ENCODE measurements at places on chromosomes 7 and 10. TPM values are rescaled to one million over a fixed set of nuclear protein-coding genes. Genes with fewer than 3 reads are reported as not detected.

The HABP2 gene
- 1.6 TPM for polyA plus RNA-seq

The MBLAC1 gene
- 1.7 TPM for polyA plus RNA-seq

The CNTNAP2 gene
- polyA plus RNA-seq = 27.3 TPM

The FANK1 gene
- 10.7 TPM for polyA plus RNA-seq

The RNF133 gene
- 0.17 TPM for polyA plus RNA-seq

The TLX1 gene
- polyA plus RNA-seq = 0.19 TPM

GRCh38 chr7:36208997-36209813 is 56.2 kb downstream of the EEPD1 start:
- no peak for DNase-seq

GRCh38 chr7:127415060-127415742 is 22.7 kb upstream of the ZNF800 start:
- DNase-seq = no peak

- no peak for DNase-seq
These were observed 52.8 kb upstream of the AOAH start for GRCh38 chr7:36777062-36777461.

DNA sequence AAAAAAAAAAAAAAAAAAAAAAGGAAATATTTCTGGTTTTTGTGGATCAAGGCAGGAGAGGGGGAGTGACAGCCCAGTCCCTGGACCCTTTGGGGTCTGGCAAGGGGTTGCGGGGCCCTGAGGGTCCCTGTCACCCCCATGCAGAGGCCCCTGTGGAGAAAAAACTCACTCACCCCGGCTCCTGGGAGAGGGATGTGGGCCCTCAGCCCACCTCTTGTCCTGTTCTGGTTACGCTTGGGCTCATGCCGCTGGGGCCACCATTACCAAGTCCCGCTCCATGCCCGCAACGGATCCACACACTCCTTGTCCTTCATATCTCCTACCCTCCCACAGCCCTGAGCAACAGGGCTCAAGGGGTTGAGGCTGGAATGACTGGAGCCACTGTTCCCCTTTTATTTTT is 1.0 kb upstream of the TMEM184A start:
- DNase-seq = no peak

- no peak for DNase-seq
These were observed 172.9 kb downstream of the MBL2 start for GRCh38 chr10:52599551-52600200.

DNA sequence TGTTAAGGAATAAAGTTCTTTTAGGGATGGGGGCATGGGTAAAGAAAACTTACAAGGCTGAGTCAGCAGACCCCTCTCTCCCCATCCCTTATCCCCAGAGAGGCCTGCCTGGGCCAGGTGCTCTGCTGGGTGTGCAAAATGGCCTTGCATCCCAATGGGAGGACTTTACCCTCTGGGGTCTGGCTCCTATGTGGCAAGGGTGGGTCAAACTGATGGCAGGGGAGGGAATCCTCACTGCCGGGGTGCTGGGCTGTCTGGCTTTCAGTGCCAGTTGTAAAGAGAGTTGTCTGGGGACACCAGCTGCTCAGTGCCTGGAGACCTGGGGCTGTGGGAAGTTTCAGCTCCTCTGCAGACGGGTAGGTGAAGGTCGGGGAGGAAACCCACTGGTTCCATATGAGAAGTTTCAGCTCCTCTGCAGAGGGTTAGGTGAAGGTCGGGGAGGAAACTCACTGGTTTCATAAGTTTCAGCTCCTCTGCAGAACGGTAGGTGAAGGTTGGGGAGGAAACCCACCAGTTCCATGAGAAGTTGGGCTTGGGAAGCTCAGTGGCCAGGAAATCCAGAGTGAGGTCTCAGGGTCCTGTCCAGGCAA is 127.2 kb upstream of the PODXL start:
- DNase-seq = no peak

GRCh38 chr7:107318523-107319160 is 149.8 kb downstream of the HBP1 start:
- no peak for DNase-seq

GRCh38 chr10:122648599-122649428 is 50.8 kb downstream of the C10orf120 start:
- DNase-seq = no peak

Data from left renal cortex interstitium (tissue), 4 donors.